Cortex of kidney (tissue), 1 donor: ENCODE measurements at places on chromosomes 11 and 22.

GRCh38 chr11:109695696-109696095, 273.7 kb downstream of the C11orf87 start:
- DNase-seq = no peak

- DNase-seq = no peak
These were observed 21.4 kb downstream of the UVRAG start for GRCh38 chr11:75836417-75836816.

DNA sequence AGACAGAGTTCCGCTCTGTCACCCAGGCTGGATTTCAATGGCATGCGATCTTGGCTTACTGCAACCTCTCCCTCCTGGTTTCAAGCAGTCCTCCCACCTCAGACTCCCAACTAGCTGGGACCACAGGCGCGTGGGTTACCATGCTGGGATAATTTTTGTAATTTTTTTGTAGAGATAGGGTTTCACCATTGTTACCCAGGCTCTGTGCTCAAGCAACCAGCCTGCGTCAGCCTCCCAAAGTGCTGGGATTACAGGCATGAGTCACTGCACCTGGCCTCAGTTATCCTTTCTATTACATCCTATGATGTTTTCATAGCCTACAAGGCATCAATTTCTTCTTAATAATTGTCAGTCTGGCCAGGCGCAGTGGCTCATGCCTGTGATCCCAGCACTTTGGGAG, 36.5 kb downstream of the LRRC74B start:
- DNase-seq = no peak

DNA sequence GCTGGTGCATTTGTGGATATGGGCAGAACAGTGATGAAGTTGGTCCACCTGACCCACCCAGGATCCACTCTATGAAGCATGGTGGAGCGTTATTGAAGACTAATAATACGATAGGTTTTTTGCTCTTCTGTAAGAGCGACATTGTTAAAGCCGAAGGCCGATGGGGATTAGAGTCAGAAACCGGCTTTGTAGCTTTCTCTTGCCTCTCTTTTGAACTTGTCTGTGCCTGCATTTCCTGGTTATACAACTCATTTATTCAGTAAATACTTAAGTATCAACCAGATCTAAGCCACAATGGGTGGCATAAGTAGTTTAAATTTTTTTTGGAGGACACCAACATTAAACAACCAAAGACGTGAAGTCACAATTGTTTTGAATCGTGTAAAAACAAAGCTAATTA, 93.4 kb downstream of the ARHGAP42 start:
- no peak for DNase-seq

- DNase-seq = no peak
These were observed 70.8 kb downstream of the PANX1 start for GRCh38 chr11:94199136-94200130.

- DNase-seq = no peak
These were observed 11.9 kb downstream of the ZNF202 start for GRCh38 chr11:123729602-123730001.
